GM06990 (cell line): ENCODE measurements at places on chromosomes 2 and 18.

- no peak for DNase-seq
Observed at GRCh38 chr2:144707736-144708326, 187.9 kb upstream of the ZEB2 start.

DNA sequence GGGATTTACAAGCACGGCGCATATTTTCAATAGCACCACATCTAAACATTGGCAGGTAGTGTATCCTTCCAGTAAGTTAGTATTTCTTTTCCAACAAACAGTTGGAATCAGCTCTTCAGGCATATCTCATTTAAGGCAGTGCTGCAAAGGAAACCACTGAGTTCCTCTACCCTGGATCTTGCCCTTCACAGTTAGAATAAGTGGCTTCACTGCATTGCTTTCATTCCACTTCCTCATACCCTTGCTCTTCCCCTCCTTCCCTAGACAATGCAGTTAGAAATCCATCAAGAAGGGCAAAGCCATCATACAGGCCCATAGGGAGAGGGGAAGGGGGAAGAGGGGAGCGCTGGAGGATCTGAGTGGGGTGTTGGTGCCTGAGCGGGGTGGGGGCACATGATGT, 173.7 kb downstream of the FBXO15 start:
- no peak for DNase-seq

DNA sequence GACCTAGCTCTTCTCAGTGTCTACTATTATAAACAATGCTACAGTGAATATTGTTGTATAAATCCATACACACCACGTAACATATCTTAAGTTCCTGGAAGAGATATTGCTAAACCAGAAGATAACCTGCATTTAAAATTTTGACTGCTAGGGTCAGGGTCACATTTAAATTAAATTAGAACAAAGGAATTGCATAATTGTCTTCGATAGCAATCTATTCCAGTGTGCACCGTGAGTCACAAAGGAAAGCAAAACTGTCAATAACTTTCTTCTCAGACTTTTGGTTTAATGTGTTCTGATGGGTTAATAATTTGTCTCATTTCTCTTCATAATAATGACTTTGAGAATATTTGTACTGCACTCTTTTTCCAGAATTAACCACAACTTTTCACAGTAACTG, 4.2 kb downstream of the GEN1 start:
- no peak for DNase-seq

- no peak for DNase-seq
Observed at GRCh38 chr18:621291-622043, 24.7 kb downstream of the CLUL1 start.

DNA sequence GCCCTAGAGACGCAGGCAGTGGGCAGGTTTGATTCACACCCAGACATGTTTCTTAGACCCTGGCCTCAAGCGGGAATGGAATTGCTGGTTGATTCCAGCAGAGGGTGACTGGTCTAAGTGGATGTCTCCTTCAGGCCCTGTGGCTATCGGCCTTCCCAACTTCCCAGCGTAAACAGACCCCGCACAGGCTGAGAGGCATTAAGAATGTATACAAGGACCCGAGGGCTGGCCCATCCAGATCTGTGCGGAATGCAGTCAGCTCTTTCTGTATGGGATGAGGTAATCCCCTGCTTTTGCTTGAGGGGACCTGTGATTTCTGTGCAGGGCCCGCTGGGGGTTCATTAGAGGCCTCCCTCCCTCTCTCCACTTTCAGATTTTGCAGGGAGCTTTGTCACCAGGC, 6.5 kb downstream of the ACKR3 start:
- no peak for DNase-seq

GRCh38 chr2:222594679-222595078, 61.2 kb downstream of the FARSB start:
- no peak for DNase-seq

DNA sequence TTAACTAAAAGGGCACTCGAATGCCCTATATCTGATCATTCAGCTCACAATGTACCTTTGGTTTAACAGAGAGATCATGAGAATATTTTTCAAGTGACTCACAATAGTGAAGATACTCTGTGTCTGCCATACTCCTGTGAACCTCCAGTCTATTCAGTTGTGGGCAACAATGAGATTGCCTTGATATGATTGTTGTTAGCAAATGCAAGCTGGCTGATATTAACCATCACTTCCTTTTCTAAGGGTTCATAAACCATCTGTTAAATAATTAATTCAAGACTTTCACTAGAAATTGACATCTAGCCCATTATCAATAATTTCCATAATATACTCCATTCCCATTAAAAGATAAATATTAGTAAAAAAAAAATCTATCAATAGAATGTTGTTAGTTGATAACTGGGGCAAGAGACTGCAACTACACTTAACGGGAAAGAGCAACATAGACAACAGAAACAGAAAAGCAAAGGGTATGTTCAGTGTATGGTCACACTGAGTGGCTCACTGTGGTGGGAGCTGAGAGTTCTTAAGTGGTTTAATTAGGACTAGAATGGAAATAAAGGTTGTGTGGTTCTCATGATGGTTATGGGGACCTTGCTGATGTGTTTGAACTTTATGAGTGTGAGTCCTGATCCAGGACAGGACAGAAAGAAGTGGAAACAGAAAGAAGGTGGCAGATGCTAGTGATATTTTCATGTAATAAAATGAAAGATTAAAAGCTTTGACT, 11.9 kb downstream of the IL18RAP start:
- peak; percentile 40 for DNase-seq

DNA sequence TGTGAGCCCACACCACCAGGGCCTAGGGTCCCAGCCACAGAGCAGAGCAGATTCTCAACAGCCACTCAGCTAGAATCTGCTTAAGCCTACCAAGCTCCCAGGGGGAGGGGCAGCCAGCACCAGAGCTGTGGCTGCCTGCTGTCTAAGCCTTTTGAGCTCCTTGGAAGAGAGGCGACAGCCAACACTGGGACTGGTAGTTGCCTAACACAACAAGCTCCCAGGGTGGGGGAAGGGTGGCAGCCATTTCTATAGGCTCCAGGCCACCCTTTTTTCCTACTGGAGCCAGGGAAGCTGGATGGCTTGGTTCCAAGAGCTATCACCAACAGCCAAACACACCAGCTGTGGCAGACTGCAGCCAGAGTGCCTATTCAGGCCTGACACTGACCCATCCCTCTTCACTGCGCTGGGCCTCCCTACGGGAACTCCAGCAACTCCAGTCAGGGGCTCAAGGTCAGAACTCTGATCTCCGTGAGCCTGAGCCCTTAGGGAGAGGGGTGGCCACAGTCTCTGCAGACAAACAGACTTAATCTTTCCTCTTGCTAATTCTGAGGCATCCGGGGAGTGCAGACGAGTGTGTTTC, 1824.3 kb upstream of the CELF4 start:
- DNase-seq, result no peak

GRCh38 chr2:159044804-159045286, 76.4 kb downstream of the TANC1 start:
- no peak for DNase-seq

GRCh38 chr2:126656431-126657147, 631 bp downstream of the GYPC start:
- peak; percentile 61 for DNase-seq

- DNase-seq, result no peak
Observed at GRCh38 chr18:72742002-72742401, 125.8 kb downstream of the NETO1 start.

DNA sequence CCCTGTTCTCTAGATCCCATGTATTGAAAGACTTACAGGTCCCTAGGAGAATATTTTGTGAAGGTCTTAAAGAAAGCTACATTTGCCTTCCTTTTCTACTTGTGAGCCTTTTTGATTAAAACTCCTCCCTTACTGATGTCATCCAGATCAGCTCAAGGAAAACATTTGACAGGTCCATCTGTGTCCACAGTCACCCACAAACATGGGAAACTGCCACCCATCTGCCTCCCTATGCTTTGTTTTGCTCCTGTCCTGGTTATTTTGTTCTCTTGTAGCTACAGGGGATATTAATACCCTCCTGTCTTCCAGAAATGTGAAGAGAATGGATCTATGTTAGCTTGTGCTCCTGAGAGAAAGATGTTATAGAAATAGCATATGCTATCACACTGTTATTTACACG, 203.6 kb upstream of the GALNT5 start:
- no peak for DNase-seq

DNA sequence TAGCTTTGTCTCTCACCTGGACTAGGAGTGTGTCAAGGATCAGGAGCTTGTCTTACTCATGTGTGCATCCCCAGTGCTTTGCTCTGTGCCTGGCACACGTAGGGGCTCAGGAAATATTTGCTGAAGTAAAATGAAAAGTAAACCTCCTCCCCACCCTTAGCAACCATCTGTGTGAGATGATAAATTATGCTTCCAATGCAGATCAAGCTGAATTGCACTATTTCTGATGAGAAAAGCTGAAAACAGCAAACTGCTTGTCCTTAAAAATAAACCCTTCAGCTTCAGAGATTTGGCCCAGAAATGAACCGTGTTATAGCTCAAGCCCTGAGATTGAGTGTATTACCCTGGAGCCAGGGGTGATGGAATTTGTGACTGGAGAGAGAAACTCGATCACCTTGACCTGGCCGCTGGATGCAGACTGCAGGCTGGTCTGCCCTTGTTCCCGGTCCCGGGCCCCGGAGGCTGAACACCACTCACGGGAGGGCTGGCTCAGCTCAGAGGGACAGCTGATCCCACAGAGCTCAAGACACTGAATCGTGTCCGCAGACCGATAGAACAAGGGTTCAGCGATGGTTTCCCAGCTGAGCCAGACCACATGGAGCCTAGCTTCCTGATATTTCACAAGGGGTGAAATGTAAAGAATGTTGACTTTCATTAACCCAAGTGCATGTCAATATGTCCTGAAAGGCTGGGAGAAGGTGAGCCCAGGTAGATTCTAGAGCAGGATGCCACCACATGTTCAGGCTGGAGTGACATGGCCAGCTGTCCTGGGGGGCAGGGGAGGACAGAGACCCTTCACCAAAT, 50.5 kb downstream of the DDX1 start:
- no peak for DNase-seq

GRCh38 chr2:58266211-58266610, 25.1 kb upstream of the FANCL start:
- DNase-seq, result no peak

DNA sequence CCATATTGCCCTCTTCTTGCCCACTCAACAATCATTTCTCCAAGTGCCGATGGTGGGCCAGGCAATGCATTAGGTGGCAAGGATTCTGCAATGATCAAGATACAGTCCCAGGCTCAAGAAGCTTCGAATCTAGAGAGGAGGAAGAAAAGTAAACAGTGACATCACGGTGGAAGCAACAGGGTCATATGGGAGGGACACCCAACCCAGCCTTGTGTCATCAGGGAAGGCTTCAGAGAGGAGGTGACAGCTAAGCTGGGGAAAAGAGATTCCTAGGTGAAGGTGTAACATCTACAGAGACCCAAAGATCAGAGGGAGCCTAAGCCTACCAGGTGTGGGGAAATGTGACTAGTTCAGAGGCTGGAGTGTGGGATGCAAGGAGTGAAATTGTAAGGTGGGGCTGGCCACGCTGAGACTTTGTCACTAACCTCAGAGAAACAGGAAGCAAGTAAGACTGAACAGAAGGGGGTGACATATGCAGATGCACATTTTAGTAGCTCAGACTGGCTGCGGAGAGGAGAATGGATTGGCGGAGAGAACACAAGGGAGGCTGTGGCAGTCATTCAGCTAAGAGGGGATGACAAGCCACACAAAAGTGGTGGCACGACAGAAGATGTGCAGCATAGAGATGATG, 104.9 kb downstream of the ANKRD44 start:
- DNase-seq, result no peak

DNA sequence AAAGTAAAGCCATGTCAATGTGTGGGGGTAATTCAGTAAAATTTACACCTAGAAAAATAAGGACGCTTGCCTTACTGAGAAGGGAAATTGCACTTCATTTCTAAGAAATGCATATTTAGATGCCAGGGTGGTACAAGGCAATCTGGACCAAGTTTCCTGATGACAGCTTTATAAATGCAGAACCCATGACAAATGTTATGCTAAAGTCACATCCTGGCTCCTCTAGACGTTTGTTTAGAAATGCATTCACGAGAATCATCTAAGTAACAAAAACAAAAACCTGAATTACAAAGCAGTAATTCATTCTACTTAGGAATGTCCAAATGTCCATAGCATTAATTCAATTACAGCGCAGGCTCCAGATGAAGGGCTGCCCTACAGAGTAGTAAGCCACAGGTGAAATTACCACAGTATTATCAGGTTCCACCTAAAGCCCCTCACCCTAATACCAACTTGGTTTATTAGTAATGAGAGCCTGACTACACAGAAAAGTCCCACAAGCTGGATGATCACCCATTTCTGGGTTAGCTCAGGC, 49.8 kb downstream of the REV1 start:
- DNase-seq, result no peak

- DNase-seq, result no peak
Observed at GRCh38 chr2:113179446-113180045, 5.8 kb downstream of the PSD4 start.

DNA sequence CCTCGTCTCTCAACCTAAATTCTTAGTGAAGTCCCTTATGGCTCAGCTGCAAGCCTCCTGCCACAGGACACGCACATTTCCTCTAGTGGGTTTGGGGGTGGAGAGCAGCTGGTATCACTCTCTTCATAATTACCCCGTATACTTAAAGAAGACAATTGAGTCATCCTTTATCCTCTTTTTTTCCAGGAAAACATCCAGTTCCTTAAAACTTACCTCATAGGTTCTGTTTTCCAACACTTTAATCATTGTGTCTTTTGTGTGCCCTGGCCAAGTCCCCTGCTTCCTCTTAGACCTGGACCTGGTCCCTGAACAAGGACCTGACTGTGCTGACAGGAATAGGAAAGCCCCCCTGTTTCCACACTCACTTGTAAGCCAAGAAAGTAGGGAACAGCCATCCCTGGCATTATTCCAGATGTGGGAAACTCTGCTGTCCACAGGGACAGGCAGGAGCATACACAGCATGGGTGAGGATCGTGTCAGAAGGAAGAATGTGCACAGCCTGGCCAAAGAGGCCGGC, 42.3 kb upstream of the MYO1B start:
- DNase-seq, result no peak

- DNase-seq, result no peak
Observed at GRCh38 chr2:1766425-1766824, 22.1 kb upstream of the PXDN start.

GRCh38 chr2:70514612-70515055, 39.0 kb downstream of the TGFA start:
- no peak for DNase-seq

GRCh38 chr2:233240897-233241296, 10.6 kb upstream of the ATG16L1 start:
- peak; percentile 56 for DNase-seq

DNA sequence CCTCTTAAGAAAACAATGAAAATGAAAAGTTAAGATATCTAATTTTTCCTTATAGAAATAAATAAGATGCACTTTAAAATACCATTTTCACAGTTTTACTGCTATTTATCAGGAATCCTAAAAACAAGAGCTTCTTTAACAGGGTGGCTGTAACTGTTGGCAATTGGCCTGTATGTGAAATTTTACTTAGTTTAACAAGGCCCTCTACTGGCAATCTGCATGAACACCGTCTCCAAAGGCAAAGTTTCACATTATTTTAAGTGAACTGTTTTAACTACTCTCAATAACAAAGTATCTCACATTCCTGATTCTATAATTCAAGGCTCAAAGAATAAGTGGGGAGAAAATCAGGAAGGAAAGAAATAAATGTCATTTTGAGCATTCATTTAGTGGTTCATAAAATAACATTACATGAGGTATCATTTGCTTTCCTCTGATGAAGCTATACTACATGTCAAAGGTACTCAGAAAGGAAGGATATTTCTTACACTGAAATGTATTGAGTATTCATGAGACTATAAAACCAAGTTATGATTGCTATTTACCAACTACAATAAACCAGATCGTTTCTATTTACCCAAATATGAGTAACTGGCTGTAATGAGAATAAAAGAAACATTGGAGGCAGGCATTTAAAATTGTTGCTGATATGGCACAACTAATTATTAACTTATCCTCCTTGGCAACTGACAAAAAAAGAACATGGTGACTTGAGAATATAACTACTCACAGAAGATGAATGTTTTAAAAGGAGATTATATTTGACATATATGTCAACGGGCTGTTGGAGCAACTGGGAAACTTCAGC, 7.0 kb downstream of the NCKAP5 start:
- DNase-seq, result no peak
